ENCODE measurements at places on chromosomes 2 and 18.

DNA sequence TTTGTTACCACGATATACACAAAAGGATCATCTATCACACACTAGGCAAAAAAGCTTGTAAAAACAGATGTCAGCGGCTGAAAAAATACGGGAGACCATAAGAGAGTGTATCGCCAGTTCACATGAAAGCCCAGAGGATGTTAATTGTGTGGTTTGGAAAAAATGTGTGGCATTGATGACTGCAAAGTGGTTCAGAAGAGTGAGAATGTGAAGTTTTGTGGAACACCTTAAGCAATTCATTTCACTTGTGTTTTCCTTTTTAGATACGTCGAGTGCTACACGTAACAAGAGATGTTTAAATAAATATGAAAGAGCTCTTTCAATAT is 61.7 kb upstream of the DAPL1 start:
- no peak for DNase-seq

DNA sequence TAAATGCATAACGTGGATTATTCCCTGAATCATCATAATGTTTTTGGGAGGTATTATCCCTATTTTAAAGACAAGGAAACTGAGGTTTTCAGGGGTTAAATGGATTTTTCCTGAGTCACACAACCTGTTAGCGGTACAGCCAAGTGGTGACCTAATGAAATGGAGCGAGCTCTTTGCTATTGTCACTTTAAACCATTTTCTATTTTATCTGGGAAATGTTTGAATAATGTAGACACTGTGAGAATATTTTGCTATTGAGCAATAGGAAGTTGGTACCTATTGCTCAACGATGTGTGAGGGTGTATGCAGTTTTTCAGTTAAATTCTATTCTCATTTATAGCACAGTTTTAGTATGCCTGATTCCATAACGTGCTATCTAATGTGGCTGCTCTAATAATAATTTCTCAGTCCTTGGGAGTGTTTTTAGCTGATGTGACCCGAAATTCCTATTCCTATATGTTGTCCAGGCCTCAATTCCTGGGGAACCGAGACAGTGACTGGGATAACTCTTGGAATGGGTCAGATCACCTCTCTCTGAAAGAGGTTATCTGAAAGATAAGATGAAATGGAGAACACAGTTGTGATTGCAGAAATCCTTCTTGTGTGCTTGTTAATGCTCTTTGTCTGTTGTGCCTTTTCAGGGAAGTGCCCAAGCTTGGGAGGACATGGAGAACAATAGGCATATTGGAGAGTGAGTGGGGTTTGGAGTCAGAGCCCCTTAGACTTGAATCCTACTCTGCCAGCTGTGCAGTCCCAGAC is 38.4 kb downstream of the ABCB11 start:
- DNase-seq = no peak

- DNase-seq = no peak
Measured at GRCh38 chr18:33326975-33327374, 113.5 kb downstream of the CCDC178 start.

- peak; percentile 85 for DNase-seq
Measured at GRCh38 chr2:241702155-241703031, 554 bp downstream of the ING5 start.

DNA sequence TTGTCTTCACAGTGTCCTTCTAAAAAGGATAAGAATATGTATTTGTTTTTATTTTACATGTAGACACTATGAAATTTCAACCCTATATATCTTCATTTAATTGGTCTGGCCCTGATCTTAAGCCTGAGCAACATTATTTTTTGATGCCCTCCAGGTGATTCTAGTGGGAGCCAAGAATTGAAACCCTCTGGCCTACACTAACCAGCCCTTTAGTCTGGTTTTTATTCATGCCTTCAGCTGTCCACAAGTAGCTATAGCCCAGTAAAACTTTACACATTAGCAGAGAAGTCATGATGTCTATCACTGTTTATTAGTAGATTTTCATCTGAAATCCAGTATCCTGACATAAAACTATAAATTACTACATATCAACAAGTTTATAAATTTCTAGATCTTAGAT is 52.7 kb upstream of the UBXN4 start:
- no peak for DNase-seq

- DNase-seq = no peak
Measured at GRCh38 chr2:1259746-1260145, 153.5 kb upstream of the TPO start.

GRCh38 chr2:10989151-10989550 is 77.4 kb downstream of the KCNF1 start:
- DNase-seq = no peak

Data from CD4-positive, alpha-beta T cell treated with Interleukin-15 for 4 hours (primary cell).